Retinal pigment epithelial cell (primary cell): ENCODE measurements at places on chromosomes 12 and 14.

- peak; percentile 43 for DNase-seq
Observed at GRCh38 chr12:4579305-4580102, 17.5 kb downstream of the DYRK4 start.

- DNase-seq: no peak
Observed at GRCh38 chr14:105793836-105794235, 267.5 kb downstream of the TMEM121 start.

- no peak for DNase-seq
Observed at GRCh38 chr12:118900993-118901392, 80.3 kb upstream of the SRRM4 start.

- DNase-seq: no peak
Observed at GRCh38 chr12:85679296-85679695, 156.9 kb downstream of the RASSF9 start.

DNA sequence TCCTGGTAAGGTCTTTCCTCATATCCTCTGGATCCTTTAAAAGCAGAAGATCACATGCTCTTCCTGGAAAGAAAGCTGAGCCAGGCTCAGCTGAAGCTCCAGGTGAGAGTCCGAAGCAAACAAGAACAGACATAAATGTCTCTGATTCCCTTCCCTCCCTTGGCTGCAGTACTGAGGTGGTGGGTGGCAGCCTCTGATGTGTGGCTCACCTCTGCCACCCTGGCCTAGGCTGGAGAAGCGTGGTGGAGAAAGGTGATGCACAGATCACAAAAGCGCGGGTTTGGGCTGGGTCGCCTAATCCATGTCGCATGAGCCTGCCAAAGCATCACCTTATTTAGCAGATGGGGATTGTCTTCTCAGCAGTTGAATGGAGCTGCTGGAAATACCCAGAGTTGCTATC is 2.8 kb upstream of the KRT76 start:
- DNase-seq: no peak
